ENCODE measurements at places on chromosomes 16 and 17. TPM values are rescaled to one million over a fixed set of nuclear protein-coding genes. Genes with fewer than 3 reads are reported as not detected.

DNA sequence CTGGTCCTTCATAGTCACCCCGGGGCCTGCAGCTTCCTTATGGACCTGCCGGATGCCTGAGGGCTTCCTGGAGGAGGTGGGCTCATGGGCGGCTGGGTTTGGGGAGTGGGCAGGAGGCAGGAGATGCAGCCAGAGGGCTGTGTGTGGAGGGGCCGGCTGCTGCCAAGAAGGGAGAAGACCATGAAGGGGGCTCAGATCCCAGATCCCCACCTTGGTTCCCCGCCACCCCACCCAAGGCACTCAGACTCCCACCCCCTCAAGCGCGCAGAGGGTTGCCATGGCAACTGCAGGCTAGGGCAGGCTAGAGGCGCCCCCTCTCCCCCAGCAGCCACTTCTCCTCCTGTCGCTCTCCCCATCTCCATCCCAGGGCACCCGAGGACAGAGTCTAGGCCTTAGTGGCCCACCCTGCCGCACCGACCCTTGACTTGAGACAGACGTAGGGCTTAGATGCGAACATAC is 104.5 kb downstream of the CRLF3 start:
- DNase-seq, result no peak

- DNase-seq, result no peak
These were observed 4.2 kb upstream of the CRK start for GRCh38 chr17:1460233-1460632.

GRCh38 chr17:2792366-2793169 is 3.7 kb upstream of the RAP1GAP2 start:
- DNase-seq, result peak; percentile 46

- DNase-seq, result no peak
These were observed 4.7 kb downstream of the KRT25 start for GRCh38 chr17:40750391-40750790.

HBA1 gene
- total RNA-seq, result 283 TPM

- DNase-seq, result no peak
These were observed 11.8 kb upstream of the CIBAR2 start for GRCh38 chr16:85123891-85124635.

GRCh38 chr16:2235234-2235651 is 1.0 kb upstream of the DNASE1L2 start:
- DNase-seq, result no peak

CMTM1 gene
- total RNA-seq, result 5.9 TPM

GRCh38 chr16:31819948-31820347 is 53.7 kb upstream of the ZNF267 start:
- DNase-seq, result no peak

DNA sequence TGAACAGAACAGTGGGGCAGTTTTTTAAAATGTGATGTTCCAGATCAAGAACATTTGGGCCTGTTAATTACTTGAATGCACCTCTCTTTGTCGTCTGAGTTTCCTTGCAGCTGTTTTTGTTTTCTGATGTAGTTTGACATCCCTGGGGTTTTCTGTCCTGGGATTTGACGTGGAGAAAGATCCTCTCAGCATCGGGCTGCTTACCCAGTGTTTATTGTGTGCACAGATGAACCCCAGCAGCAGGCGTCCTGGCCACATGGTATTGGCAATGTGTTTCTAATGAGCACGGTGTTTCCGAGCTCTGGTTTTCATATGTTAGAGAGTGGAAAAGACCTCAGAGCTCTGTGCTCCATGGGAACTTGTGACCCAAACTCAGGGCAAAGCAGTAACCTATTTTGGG is 191.1 kb upstream of the IRX3 start:
- no peak for DNase-seq

- no peak for DNase-seq
These were observed 18.2 kb upstream of the STH start for GRCh38 chr17:45980855-45981254.
